ENCODE measurements at places on chromosomes 2 and 18. TPM values are rescaled to one million over a fixed set of nuclear protein-coding genes. Genes with fewer than 3 reads are reported as not detected.

DNA sequence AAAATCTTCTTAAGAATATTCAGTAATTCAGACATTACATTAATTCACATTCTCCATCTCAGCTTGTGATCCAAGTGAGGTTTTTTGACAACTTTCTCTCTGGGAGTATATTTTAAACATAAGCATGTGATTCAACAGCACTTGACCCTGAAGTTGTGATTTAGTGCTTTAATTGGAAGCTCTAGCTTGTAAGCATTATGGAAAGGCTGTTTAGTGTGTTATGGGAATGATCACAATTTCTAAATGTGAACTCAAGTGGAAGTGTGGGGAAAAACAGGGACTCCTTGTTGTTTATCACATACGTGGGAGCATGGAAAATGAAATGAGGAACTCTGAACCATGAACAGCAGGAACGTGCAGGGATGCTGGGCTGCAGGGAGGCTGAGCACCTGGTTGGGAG is 148.9 kb upstream of the BCL2L11 start:
- DNase-seq = no peak

DNA sequence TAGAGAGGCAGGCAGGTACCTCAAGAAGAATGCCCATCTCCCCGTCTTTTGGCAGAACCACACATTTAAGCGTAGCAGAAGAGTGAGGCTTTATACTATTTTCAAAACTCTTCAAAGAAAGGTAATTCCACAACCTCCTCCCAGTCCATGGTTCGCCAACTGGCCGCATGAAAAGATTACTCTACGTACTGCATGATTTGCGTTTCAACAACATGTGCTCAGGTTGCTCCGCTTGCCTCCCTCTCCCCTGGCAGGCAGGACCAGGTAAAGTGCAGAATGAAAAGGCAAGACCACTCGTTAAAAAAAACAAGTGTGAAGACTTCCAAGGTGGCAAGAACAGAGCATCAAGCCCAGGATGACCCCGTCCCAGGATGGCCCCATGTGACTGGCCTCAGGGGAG is 143.7 kb downstream of the SP3 start:
- DNase-seq = no peak

GRCh38 chr2:109188496-109188890 is 59.5 kb downstream of the SH3RF3 start:
- no peak for DNase-seq

The GALNT13 gene
- 0.61 TPM for total RNA-seq

DNA sequence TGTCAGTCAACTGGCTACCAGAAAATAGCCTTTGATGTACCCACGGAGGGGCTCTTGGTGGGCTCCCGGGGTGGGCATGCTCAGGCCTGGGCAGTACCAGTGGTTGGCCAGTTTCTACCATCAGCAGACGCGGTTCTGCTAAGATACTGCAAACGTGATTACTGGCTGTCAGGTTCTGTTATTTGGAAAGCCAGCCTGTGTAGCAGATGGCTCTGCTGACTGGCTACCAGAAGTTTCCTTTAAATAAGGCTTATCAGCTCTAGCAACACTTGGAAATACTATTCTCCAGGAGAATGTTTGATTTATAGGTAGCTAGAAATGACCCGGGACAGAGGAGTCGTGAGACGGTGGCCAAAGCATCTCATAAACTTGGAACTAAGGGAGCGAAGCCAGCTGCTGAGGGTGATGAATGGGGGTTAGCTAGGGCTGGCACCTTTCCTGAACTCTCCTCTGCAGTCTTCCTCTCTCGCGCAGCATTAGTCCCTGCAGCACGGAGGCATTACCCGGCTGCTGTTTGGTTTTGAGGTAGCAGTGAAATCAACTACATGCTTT is 171.9 kb downstream of the AGAP1 start:
- no peak for DNase-seq

DNA sequence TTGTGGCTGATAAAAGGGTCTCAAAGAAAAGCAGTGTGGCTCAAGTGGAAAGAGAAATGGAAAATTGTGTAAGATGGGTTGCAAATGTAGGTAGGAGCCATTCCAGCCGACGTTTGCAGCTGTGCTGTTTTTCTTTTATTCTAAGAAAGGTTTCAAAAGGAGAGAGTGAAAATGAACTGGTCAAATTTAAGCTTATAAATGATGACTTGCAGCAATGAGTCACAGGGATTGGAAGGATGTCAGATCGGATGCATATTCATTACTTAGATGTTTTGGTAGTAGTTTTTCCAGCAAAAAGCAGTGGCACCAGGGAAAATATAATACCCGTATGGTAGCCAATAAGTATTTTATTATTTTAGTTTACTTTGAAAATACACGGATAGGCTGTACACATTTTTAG is 79.1 kb downstream of the LRRTM4 start:
- DNase-seq = no peak

- peak; percentile 33 for DNase-seq
Measured at GRCh38 chr2:232139171-232139594, 177.7 kb downstream of the DIS3L2 start.

GRCh38 chr2:100739735-100740432 is 80.1 kb upstream of the NPAS2 start:
- no peak for DNase-seq

The ASTL gene
- not detected for total RNA-seq

DNA sequence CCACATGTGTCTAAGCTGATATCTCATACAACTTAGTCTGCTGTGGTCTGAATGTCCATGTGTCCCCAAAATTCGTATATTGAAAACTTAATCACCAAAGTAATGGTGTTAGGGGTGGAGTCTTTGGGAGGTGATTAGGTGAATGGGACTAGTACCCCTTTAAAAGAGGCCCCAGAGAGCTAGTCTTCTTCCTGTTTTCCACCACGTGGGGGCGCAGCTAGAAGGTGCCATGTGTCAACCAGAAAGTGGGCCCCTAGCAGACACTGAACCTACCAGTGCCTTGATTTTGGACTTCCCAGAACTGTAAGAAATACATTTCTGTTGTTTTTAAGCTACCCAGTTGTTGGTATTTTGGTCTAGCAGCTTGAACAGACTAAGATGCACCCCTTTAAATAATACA is 86.6 kb downstream of the ASB1 start:
- DNase-seq = peak; percentile 59

GRCh38 chr2:55420439-55420725 is 726 bp upstream of the CCDC88A start:
- DNase-seq = no peak

- DNase-seq = no peak
Measured at GRCh38 chr2:46865181-46865970, 50.2 kb downstream of the MCFD2 start.

- DNase-seq = no peak
Measured at GRCh38 chr2:99624677-99625076, 134.9 kb upstream of the REV1 start.

- DNase-seq = no peak
Measured at GRCh38 chr2:199434555-199434954, 23.2 kb downstream of the SATB2 start.

DNA sequence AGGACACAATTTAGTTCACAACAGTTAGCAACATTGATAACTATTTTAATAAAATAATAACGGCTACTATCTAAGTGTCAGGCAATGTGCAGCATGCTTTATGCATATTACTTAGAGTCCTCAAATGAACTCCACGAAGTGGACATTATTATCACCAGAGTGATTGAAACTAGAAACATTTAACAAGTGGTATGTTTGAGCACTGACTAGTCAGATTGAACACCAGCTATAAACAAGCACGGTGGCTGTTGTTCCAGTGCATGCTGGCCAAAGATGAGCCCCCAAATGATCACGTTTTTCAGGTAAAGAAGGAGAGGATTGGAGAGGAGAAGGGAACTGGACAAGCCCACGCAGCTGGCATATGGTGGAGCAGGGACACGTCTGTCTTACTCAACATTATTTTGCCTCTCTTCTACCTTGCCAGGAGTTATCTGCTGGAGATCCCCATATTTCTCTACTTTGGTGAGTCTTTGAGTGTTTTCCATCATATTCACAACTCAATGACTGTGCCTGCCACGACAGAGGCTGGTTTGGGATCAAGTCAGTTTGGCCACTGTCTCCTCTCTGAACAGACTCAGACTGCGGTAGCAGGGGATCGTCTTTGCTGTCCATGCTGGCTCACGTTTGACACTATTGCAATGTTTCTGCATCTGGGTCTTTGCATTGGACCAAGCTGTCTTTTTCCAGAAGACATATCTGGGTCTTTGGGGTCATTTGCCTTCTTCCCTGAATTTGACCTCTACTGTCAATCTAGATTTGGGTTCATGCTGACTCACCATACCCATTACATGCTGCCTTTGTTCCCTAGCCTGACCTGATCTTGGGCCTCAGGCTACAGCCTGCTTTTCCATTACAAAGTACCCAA is 66.0 kb upstream of the ACSL3 start:
- no peak for DNase-seq

GRCh38 chr2:48315896-48316194 is 214.1 kb upstream of the STON1 start:
- peak; percentile 70 for DNase-seq

The MAL gene
- 188 TPM for total RNA-seq

GRCh38 chr18:75546964-75547363 is 119.5 kb upstream of the SMIM21 start:
- DNase-seq = no peak

- DNase-seq = no peak
Measured at GRCh38 chr2:232563580-232563979, 13.1 kb downstream of the EIF4E2 start.

The REG1B gene
- total RNA-seq = not detected

The MARCHF4 gene
- not detected for total RNA-seq

GRCh38 chr18:57677262-57678211 is 55.9 kb upstream of the NARS1 start:
- DNase-seq = no peak

DNA sequence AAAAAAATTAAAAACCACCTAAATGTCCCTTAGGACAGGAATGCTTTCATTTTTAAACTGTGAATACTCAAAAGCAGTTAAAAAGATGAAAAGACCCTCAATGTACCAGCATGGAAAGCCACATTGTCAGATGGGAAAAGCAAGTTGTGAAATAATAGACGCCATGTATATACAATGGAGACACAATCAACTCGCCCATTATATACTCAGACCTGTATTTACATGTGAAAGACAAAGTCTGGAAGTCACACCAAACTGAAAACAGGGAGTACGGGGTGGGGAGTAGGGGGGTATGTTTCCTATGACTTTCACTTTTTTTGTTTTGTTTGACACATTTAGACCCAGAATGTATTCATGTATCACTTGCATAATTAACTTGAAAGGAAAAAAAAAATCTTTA is 75.6 kb downstream of the CELF4 start:
- DNase-seq = no peak

- no peak for DNase-seq
Measured at GRCh38 chr18:11506856-11507255, 102.5 kb upstream of the SLC35G4 start.

DNA sequence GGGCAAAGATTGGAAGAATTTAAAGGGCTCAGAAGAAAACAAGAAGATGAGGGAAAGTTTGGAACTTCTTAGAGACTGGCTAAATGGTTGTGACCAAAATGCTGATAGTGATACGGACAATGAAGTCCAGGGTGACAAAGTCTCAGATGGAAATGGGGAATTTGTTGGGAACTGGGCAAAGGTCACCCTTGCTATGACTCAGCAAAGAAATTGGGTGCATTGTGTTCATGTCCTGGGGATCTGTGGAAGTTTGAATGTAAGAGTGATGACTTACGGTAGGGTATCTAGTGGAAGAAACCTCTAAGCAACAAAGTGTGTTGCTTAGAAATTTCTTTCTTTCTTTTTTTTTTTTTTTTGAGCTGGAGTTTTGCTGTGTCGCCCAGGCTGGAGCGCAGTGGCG is 6.0 kb upstream of the IL1A start:
- no peak for DNase-seq

The ABCG5 gene
- not detected for total RNA-seq

- DNase-seq = no peak
Measured at GRCh38 chr2:143476336-143477087, 347.3 kb downstream of the ARHGAP15 start.

The GCG gene
- total RNA-seq = not detected

DNA sequence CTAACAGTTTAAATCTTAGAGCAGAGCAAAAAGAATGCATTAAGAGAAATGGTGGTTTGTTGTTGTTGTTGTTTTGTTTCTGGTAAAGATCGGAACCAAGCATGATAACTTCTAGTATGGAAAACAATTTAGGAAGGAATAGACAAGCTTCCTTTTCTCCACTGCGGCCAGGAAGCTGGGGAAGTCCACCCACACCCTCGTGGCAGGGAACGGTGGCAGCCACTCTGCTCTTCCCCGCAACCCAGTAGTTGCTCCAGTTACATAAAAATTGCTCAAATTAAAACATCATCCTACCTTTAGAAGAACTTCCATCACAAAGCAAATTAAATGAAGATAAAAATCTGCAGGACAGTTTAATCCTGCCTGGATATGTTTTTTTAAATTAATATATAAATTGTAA is 113.0 kb downstream of the RBMS1 start:
- DNase-seq = no peak

The VWA3B gene
- total RNA-seq = not detected

GRCh38 chr2:28298406-28298805 is 94.3 kb upstream of the FOSL2 start:
- no peak for DNase-seq

DNA sequence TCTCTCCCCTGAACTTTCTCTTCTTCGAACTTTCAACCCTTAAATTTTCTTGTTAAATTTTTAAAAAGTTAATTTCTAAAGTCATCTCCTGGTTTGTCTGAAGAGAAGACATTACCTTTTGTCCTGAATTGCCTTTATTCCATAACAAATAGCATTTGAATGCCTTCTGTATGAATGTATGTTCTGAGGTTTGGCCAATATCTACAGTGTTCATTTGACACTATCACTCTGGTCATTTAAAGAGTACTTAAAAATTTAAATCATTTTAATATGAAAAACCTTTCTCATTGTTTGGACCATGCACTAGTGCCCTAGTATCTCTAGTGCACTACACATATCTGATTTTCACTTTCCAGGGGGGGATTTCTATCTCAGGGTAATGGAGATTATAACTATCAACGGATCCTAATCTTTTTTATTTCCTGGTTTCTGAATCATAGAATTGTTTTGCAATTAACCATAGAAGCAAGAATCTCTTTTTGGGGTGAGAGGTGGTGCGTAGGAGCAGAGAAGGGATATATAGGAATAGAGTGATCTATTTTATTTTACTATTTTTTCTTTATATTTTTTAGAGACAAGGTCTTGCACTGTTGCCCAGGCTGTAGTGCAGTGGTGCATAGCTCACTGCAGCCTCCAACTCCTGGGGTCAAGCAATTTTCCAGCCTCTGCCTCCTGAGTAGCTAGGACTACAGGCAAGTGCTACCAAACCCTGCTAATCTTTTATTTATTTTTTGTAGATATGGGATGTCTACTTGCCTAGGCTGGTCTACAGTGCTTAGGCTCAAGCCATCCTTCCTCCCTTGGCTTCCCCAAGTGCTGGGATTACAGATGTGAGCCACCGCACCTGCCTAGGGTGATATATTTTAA is 25.5 kb downstream of the TANC1 start:
- DNase-seq = no peak

The ASB18 gene
- not detected for total RNA-seq

DNA sequence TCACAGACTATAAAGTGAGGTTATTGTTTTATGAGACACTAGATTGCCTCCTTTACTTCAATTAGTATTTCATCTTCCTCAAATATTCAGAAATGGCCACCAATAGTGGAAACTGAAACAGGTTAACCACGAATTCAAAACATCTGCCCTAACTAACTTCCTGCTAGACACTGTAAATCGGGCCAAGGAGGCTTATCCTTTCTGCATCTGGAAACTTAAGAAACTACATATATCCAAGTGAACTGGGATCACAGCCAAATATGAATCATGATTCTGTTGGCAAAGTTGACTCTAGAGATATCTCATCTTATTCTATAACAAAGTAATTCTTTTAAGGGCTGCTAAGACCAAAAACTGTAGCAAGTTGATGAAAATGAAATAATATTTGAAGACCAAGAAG is 136.6 kb upstream of the ZC3H15 start:
- DNase-seq = no peak

All from activated CD8-positive, alpha-beta T cell treated with anti-CD3 and anti-CD28 coated beads, Interleukin-2, amount 10 ng/mL, durations not matched to agents 7 days and 5 days (primary cell).